ENCODE measurements at places on chromosomes 13 and 19. TPM values are rescaled to one million over a fixed set of nuclear protein-coding genes. Genes with fewer than 3 reads are reported as not detected.

The TNFRSF19 gene
- 10.5 TPM for total RNA-seq

DNA sequence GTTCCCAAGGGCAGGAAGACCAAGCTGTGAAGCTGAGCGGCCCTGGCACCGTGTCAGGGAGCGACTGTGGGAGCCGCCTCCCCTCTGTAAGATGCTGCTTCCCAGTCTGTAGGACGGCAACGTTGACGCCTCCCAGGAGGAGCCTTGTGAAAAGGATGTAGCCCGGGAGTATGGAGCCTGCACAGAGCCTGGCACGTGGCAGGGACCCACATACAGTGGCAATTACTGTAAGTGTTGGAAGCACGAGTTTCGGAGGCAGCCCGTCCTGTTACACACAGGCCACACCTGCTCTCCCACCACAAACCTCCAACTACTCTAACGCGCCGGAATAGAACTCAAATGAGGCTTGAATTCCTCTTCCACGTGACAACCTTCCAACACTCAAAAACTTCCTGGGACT lies 6.6 kb downstream of the RAB20 start:
- no peak for DNase-seq

GRCh38 chr19:4038057-4038456 lies 28.6 kb downstream of the ZBTB7A start:
- DNase-seq = no peak

DNA sequence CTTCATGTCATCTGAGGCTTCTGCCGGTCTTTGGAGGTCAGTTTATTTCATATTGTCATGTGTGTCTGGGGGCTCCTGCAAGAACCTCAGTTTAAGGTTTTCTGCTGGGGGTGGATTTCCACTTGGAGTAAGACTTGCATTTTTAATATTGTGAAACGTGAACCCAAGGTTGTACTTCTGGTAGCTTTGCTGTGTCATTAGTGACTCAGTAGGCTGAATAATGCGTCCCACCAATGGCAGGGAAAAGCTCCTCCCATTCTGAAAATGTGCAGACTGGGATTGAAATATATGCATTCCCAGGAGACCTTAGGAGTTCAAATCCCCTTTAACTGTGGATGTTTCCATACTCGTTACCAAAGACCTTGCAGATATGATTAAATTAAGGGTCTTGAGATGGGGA lies 46.2 kb downstream of the ING1 start:
- DNase-seq = no peak

The C2CD4C gene
- total RNA-seq = 2.1 TPM

DNA sequence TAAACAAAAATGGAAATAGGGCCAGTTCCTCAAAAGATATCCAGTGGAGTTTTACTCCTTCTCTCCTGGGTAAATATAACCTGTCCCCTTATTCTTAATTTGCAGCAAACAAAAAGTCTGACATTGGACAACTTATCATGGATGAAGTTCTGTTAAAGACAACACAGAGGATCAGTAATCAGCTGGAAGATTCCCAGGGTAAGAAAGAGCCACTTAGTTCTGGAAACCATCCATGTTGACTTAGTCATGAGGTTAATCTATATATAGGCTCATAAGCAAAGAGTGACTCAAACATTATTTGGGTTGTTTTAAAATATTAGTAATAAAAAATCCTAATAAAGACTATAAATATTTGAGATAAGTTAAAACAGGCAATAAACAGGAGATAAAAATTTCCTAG lies 40.5 kb upstream of the EBPL start:
- no peak for DNase-seq

GRCh38 chr19:1064661-1065605 lies 2.0 kb upstream of the ARHGAP45 start:
- DNase-seq = peak; percentile 78

DNA sequence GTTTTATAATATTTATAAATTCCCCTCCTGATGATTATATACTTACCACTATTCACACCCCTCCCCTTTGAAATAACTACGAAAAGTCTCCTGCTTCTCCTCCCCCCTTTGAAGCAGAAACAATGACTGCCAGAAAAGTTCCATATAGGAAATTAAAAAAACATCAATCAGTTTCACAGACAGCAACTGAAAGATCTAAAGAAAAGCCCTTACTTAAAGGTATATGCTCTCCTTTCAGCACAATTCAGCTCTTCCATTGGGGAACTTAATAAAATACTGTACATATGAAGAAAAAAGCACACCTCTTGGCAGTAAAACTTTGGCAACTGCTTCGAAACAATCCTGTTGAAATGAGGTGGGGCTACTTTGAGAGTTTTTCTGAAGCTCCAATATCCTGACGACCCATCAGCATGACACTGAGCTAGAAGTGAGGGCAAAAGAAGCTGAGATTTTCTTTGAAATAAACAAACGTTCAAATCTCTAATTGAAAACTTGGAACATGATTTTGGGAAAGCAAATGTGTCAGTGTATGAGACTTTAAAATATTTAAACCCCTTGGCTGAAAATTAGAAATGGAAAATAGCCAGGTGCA lies 147.6 kb upstream of the RXFP2 start:
- DNase-seq = no peak

- peak; percentile 94 for DNase-seq
Measured at GRCh38 chr19:34364830-34365462, at the start of gene GPI. Gene GPI (plus strand): TSS chr19:34365196. CDS start chr19:34365267, 71 bp downstream.

- peak; percentile 42 for DNase-seq
Measured at GRCh38 chr13:27624071-27624470, 2.4 kb downstream of the POLR1D start.

- DNase-seq = no peak
Measured at GRCh38 chr13:83733293-83733692, 149.0 kb downstream of the SLITRK1 start.
